ENCODE measurements at places on chromosomes 2 and 18.

- no peak for DNase-seq
Observed at GRCh38 chr2:8552293-8552801, 129.5 kb upstream of the ID2 start.

DNA sequence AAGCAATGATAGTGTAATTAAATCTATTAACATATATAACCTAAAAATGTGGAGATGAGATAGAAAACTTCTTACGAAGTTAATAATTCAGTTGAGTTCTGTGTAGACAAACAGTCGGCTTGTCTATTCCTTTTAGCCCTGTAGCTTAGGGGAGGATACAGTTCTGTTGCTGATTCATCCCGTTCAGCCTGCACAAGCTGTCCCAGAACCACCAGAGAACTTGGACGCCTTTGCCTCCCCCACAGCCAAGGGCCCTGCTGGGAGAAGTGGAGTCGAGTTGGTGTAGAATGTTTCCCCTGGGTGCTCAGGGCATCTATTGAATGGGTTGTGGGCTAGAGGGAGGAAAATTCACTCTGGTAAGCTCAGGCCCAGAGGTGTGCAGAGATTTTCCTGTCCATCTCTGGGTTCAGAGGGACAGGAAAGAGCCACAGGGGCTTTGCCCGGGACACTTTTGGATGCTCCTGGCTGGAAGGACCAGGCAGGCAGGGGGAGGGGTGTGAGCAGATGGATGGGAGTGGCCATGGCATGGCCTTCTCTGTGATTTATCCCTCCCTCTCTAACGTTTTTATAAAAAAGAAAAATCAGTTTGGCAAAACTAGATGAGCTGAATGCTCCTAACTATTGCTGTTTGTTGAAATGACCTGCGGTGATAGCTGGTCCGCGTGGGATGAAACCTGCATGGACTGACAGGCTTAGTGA, 42.8 kb upstream of the GALR1 start:
- peak; percentile 31 for DNase-seq

- DNase-seq = no peak
Observed at GRCh38 chr2:227511239-227511930, 39.4 kb downstream of the AGFG1 start.

DNA sequence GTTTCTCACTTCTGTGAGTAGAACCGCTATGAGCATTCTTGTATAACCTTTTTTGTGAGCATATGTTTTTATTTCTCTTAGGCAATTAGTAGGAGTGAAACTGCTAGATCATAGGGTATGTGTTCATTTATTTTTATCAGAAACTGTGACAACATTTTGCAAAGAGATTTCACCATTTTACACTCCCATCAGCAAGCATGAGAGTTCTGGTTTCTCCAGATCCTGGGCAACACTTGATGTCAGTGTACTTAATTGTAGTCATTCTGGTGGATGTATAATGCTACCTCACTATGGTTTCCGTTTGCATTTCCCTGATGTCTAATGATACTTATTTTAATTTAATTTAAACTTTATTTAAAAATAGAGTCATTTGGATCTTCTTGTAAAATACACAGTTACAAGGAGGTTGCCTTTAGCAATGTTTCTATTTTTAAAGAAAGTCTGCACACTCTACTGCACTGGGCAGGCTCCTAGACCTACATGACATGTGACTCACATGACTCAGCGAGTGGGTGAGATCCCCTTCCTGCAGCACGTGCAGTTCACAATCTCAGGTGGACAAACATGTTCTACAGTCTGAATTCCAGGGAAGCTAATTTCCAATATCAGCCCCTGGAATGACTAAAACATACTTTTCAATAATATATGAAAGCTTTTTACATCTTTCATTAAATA, 127.0 kb upstream of the BCL2L11 start:
- no peak for DNase-seq

DNA sequence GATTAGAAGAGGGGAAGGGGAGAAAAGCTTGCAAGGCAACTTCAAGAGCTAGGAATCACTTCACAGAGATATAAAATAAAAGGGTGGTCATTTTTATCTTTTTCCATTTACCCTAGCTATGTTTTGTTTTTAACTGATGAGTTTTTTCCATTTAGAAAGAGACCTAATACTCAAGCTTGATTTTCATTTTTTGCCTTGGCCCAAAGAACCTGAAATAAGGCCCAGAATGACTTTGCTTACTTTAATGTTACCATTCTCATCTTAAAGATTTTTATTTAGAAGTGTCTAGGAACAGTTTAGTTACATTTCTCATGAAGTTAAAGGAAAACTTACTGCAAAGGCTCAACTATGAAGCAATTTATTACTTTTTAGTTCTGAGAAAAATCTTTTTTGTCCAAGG, 276.3 kb upstream of the ZSWIM2 start:
- DNase-seq = no peak

GRCh38 chr2:84652431-84652830, 136.1 kb downstream of the DNAH6 start:
- DNase-seq = no peak

GRCh38 chr2:71882236-71882946, 265.3 kb downstream of the CYP26B1 start:
- no peak for DNase-seq

- no peak for DNase-seq
Observed at GRCh38 chr2:226835420-226835795, 446 bp upstream of the RHBDD1 start.

GRCh38 chr2:111678651-111679050, 205.3 kb downstream of the ANAPC1 start:
- no peak for DNase-seq

- DNase-seq = no peak
Observed at GRCh38 chr2:189830510-189830909, 46.3 kb downstream of the PMS1 start.

DNA sequence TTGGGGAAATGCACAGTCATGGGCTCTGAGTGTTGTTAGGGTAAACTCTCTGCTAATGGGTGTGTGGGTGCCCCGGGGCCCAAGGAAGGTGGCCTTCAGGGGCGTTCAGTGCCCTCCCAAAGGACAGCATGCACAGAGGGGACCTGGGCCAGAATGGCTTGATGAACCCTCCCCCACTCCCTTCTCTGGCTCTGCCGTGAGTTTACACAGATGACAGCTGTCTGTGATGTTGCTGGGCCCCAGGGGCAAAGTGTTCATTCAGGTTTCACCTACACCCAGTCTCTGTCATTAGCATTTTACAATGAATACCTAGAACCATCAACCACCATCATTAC, 3.2 kb downstream of the NPPC start:
- no peak for DNase-seq

- DNase-seq = peak; percentile 55
Observed at GRCh38 chr2:149418065-149418464, 87.7 kb downstream of the LYPD6 start.

GRCh38 chr2:114011713-114012112, 121.8 kb downstream of the ACTR3 start:
- no peak for DNase-seq

DNA sequence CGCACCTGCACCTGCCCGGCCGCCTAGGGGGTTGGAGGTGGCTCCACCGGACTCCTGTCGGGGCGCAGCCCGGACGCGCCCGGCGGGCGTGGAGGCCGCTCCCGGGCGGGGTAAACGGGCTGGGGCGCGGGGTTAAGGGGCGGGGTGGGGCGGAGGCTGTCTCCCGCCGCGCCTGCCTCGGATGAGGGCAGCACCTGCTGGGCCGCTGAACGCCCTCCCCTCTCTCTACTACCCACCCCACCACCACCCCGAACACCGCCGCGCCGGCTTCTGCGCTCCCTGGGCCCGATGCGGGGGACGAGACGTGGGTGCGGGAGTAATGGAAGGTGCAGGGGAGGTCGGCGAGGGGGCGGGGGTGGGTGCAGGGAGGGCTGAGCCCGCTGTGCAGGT, 224.8 kb upstream of the ID2 start:
- DNase-seq = no peak

DNA sequence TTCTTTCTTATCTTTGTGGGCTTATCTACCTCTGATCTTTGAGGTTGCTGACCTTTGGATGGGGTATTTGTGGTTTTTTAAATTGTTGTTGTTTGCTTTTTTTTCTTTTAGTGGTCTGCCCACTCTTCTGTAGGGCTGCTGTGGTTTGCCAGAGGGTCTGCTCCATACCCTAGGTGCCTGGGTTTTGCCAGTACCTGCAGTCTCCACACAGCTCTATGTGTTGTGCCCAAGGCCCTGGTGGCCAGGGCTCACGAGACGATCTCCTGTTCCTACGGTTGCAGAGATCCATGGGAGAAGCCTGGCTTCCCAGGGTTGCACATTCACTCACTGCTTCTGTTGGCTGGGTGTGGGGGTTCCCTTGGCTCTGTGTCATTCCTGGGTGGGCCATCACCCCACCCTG, 87.1 kb downstream of the PARD3B start:
- DNase-seq = no peak

- DNase-seq = peak; percentile 74
Observed at GRCh38 chr18:7273301-7273921, 42.5 kb downstream of the LRRC30 start.

GRCh38 chr18:52439457-52439856, 99.5 kb downstream of the DCC start:
- no peak for DNase-seq

DNA sequence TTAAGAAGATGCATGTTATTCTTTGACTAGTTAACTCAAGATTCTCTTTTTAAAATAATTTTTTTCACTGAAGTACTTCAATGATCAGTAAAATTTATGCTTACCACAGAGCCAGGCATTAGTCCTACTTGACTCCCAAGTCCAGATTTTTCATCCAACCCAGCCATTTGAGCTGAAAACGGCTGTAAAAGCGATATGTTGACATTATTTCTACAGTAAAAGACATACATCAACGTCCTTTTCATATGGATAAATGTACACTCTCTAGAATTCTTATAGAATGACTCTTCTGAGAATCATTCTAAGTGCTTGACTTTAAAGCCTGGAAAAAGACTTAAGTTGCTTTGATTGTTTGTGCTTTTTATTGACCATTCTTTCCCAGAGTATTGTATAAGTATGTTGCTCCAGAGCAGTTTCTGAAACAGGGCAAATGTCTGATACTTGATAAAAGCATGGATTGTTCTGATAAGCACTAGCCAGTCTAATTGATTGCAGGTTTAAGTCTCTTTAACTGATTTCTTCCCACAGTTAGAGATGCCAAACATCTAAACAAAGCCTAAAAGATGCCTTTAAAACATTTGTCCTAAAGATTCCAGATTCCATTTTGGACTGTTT, 90.9 kb downstream of the COL5A2 start:
- DNase-seq = peak; percentile 47

- peak; percentile 21 for DNase-seq
Observed at GRCh38 chr18:43422518-43422917, 145.2 kb upstream of the SYT4 start.

- peak; percentile 39 for DNase-seq
Observed at GRCh38 chr2:204892506-204893255, 347.4 kb downstream of the PARD3B start.

- no peak for DNase-seq
Observed at GRCh38 chr2:162490052-162490717, 146.3 kb downstream of the GCA start.

GRCh38 chr2:27735263-27735904, 36.1 kb upstream of the MRPL33 start:
- peak; percentile 54 for DNase-seq

- peak; percentile 59 for DNase-seq
Observed at GRCh38 chr2:204468746-204469429, 76.4 kb upstream of the PARD3B start.
